ENCODE measurements at places on chromosomes 12 and 14. TPM values are rescaled to one million over a fixed set of nuclear protein-coding genes. Genes with fewer than 3 reads are reported as not detected.

- DNase-seq: no peak
- H3K4me3 ChIP-seq: no peak overlapping the region
- peaks cover 14% of the 10 kb centered on the region for H3K4me1 ChIP-seq
- H3K27ac ChIP-seq: no peak overlapping the region
- H3K36me3 ChIP-seq: no peaks in the 10 kb centered on the region
- H3K27me3 ChIP-seq: no peaks in the 10 kb centered on the region
These were observed 160.3 kb upstream of the BMP4 start for GRCh38 chr14:54116972-54117371.

DNA sequence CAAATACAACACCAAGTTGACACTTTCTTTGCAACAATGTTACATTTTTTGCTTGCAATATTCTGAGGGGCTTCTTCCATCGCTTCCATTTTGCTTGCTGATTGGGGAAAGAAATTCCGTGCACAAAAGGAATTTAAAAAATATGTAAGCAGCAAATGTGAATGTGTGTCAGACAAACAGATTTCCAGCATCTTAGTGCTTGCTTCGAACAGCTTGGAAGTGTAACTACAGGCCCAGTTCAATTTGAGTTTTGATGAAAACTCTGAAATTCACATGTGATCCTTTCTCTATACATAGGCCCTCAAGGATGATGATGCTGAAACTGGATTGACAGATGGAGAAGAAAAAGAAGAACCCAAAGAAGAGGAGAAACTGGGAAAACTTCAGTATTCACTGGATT is 399.1 kb downstream of the PAWR start:
- no peak for DNase-seq
- H3K27ac ChIP-seq: no peak overlapping the region
- no peaks in the 10 kb centered on the region for H3K4me1 ChIP-seq
- H3K27me3 ChIP-seq: no peaks in the 10 kb centered on the region

GRCh38 chr14:61385002-61385685 is 63.8 kb downstream of the PRKCH start:
- no peaks in the 10 kb centered on the region for H3K27me3 ChIP-seq
- no peak for DNase-seq
- H3K4me3 ChIP-seq: no peak overlapping the region
- H3K4me1 ChIP-seq: no peaks in the 10 kb centered on the region
- H3K27ac ChIP-seq: no peak overlapping the region

DNA sequence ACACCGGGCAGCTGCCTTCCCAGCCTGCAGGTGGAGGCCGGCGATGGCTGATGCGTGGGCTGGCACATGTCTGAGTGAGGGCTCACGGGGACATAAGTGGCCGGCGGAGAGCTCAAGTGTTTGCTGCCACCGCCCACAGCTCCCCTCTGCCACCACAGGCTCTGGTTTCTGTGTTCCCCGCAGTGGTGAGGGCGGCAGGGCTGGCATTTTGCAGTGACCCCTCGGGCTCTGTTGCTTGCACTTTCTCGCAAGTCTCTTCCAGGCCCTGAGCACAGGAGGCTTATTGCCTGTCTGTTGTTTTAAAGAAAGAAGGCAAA is 271.0 kb upstream of the RTL1 start:
- no peak overlapping the region for H3K27ac ChIP-seq
- DNase-seq: no peak
- H3K36me3 ChIP-seq: no peaks in the 10 kb centered on the region
- no peaks in the 10 kb centered on the region for H3K4me1 ChIP-seq
- no peaks in the 10 kb centered on the region for H3K27me3 ChIP-seq

DNA sequence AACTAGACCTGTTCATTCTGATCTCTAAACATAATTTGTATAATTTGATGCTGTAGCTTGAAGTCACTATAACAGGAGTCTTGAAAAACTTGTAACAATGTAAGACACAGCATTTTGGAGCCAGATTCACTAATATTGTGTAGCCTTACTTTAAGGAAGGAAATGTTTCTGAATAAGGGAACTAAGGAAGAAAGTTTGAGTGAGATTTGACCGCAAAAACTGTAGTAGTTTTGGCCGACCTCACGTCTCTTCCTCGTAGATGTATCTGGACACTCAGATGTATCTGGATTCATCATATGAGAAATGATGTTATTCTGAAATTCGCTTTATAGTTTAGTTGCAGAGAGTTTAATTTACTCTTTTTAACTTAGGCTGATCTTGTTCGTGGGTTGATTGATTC is 13.9 kb upstream of the DNAH10 start:
- H3K4me3 ChIP-seq: no peak overlapping the region
- H3K27me3 ChIP-seq: no peaks in the 10 kb centered on the region
- H3K36me3 ChIP-seq: peaks cover 92% of the 10 kb centered on the region
- no peaks in the 10 kb centered on the region for H3K4me1 ChIP-seq
- H3K27ac ChIP-seq: no peak overlapping the region

DNA sequence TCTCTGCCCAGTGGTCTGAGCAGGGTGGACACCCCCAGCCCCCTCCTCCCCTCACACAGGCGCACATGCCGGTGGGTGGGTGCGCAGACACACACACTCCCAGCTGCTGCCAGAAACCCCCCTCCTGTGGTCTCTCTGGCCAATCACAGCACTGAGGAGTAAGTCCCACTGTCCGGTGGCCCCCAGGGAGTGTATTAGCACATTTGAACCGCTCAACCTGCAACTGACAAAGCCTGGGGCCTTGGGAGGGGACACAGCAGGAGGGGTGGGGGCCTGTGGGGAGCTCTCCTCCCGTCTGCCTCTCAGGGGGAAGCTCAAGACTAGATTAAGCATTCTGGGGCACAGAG is 11.7 kb downstream of the FIGNL2 start:
- DNase-seq: no peak
- H3K4me3 ChIP-seq: no peak overlapping the region
- no peaks in the 10 kb centered on the region for H3K27me3 ChIP-seq
- no peaks in the 10 kb centered on the region for H3K36me3 ChIP-seq
- H3K4me1 ChIP-seq: no peaks in the 10 kb centered on the region
- H3K27ac ChIP-seq: no peak overlapping the region

GRCh38 chr12:79826267-79827128 is 108.4 kb downstream of the PPP1R12A start:
- no peaks in the 10 kb centered on the region for H3K36me3 ChIP-seq
- H3K27me3 ChIP-seq: no peaks in the 10 kb centered on the region
- no peak overlapping the region for H3K27ac ChIP-seq
- peaks cover 3% of the 10 kb centered on the region for H3K4me1 ChIP-seq
- H3K4me3 ChIP-seq: no peak overlapping the region

- DNase-seq: no peak
- H3K36me3 ChIP-seq: no peaks in the 10 kb centered on the region
- H3K4me3 ChIP-seq: no peak overlapping the region
- H3K27me3 ChIP-seq: no peaks in the 10 kb centered on the region
- no peaks in the 10 kb centered on the region for H3K4me1 ChIP-seq
These were observed 18.1 kb downstream of the NOS1 start for GRCh38 chr12:117343296-117343695.

Gene HOXC5
- 1.9 TPM for total RNA-seq

Gene EPS8
- 215 TPM for total RNA-seq

Gene USP44
- 13.8 TPM for total RNA-seq

Gene MAP3K9
- 0.30 TPM for total RNA-seq
